Right renal cortex interstitium (tissue), 3 donors: ENCODE measurements at places on chromosomes 11 and 22. TPM values are rescaled to one million over a fixed set of nuclear protein-coding genes. Genes with fewer than 3 reads are reported as not detected.

LIF gene
- polyA plus RNA-seq = 1.5 TPM

CD44 gene
- 13.9 TPM for polyA plus RNA-seq

GGTLC2 gene
- polyA plus RNA-seq = not detected

DNA sequence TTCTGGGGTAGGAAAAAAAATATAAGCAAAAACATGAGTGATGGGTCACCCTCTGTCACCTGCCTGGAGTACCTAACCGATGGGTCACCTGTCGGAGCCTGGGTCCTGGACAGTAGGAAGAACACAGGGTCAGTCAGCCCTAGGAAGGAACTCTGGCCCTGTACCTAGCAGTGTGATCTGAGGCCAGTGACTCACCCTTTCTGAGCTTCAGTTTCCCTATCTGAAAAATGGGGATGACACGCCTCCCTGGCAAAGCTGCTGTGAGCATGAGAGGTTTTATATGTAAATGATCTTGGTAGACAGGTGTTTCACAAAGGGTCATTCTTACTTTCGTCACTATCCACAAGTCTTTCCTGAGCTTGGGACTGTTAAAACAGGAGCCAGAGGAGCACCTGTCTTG is 182.0 kb downstream of the ST3GAL4 start:
- no peak for DNase-seq

DNA sequence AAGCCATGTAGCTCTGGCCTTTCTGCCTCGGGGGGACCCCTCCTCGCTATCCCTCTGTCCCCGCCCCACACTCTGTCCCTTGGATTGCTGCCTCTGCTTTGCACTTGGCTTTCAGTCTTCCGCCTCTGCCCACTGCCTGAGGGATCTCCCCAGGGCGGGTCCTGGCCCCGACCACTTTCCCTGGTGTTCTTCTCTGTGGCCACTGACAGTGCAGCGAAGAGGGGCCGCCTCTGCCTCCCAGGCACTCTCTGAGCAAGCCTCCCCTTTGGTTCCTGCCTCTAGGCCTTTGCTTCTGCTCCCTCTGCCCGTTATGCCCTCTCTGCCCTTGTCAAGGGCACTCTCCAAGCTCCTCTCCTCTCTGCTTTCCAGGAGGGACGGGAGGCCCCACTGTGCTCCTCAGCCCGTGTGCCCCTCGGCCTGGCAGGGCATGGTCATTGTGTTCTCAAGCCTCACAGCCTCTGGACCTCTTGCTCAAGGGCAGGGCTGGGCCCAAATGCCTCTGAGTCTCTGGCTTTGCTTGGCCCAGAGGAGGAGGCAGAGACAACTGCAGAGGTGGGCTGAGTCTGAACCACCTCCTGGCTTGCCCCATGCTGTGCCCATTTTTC is 5.5 kb upstream of the MPPED1 start:
- no peak for DNase-seq

GRCh38 chr11:94760296-94760695 is 7.9 kb upstream of the AMOTL1 start:
- no peak for DNase-seq

GRCh38 chr11:11742486-11742885 is 99.3 kb upstream of the USP47 start:
- DNase-seq = no peak

DNA sequence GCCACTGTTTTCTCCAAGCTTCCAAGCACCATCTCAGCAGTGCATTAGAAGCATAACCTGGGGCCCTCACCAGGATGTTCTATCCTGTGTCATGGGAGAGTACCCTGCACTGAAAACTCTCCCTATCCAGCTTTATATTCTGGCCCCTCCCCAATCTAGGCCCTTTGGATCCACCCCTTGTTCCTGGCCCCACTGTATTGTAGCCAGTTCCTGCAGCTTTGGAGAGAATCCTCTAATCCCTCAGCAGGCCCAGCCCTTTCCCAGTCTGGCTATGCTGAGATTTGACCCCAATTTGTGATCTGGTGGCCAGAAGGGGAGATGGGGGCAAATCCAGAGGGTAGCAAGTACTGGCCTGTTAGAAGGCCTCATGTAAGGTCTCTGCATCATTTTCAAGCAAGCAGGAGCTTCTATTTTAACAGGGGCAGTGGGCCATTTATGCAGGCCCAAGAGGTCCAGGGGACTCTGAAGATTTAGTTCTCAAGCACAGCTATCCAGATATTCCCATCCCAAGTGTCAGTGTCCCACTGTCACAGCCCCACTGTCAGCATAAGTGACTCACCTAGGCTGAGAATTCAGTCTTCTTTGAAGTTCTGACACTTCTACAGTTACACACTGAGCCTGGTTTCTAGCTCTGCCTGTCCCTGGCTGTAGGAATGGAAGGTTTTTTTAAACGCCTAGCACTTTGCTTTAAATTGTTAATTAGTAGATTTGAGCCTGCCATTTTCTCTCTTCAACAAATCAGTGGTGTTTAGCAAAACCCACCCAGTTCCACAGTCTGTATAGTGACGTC is 589.5 kb upstream of the CADM1 start:
- no peak for DNase-seq

GRCh38 chr11:116661056-116661455 is 111.7 kb downstream of the BUD13 start:
- no peak for DNase-seq

- no peak for DNase-seq
These were observed 10.2 kb downstream of the SSTR3 start for GRCh38 chr22:37202001-37202555.

DNA sequence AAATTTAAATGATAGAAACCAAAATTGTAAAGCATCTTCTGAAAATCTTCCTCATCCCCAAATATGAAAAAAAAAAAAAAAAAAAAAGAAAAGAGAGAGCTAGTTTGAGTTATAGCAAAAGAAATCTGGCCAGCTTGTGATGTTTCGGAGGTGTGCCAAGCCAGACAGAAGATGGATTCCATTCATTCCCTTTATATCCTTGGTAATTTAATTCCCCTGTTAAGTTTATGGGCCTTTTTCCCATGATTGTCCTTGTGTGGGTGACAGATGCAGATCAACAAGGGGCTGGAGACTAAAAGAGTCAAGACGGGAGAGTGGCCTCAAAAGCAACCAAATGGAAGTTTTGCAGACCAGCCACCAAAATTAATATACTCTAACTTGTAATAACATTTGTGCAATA is 47.6 kb upstream of the PARVA start:
- no peak for DNase-seq

- no peak for DNase-seq
These were observed 34.3 kb upstream of the SHISAL1 start for GRCh38 chr22:44347080-44347479.
